ENCODE measurements at places on chromosomes 2 and 18.
A peak's percentile ranks its signal among the peaks of the same experiment; 100 is the strongest.

DNA sequence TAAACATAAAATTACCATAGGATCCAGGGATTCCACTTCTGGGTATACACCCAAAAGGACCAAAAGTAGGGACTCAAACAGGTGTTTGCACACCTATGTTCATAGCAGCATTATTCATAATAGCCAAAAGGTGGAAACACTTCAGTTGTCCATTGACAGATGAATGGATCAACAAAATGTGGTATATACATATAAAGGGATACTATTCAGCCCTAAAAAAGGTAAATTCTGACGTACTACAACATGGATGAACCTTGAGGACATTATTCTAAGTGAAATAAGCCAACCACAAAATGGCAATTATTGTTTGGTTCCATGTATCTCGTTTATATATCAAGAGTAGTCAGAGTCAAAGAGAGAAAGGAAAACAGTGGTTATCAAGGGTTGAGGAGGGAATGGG lies 128.1 kb downstream of the MTCL1 start:
- DNase-seq, result no peak

DNA sequence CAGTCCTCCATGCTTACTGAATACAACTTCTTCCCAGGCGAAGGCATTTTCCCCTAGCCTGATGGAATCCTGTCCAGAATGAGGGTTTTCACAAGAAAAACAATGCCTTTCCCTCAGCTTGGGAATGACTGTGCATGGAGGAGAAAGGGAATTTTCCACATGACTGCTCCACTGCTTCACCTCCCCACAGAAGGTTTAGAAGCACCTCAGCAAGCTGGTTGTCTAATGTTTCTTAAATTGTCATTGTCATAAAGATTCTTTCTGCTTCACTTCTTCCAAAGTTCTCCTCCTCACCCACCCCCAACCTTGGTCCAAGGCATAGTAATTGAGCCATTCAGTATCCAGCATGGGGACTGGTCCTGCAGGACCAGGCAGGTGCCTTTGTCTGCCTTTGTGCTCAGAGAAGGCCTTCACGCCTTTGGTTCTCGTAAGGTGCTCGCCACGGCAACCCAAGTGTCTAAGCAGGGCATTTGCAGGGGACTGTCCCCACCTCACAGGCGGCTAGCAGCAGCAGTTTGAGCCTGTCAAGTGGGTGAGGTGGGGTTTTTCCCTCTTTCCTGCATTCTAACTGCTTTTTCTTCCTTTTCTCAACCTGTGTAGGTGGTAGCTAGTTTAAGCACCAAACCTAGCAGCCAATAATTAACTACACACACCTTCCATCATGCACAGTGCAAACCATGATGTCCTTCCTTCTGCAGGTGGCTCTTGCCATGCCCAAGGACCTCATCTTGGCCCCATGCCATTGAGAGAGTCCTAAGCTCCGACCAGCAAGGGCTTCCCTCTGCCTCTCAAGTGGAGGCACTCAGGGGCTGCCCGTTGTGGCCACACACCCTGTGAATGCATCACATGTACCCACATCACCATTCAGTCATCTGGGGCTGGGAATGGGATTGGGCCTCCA lies 65.7 kb upstream of the BCL2L11 start:
- peak; percentile 67 for DNase-seq

GRCh38 chr2:17615728-17616351 lies 75.3 kb downstream of the VSNL1 start:
- DNase-seq, result no peak

DNA sequence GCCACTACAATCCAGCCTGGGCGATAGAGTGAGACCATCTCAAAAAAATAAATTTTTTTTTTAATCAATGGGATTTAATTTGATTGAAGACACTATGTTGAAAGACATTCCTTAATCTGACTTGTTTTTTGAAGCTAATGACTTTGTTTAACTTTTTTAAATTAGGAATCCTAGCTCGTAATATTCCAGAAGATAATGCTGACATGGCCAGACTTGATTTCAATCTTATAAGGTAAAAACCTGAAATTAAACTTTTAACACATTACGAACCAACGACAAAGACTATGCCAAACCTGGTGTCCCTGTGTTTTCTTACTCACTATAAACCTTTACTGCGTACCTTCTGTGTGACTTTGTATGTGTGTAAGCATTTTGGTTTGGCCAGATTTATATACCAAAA lies 7.6 kb downstream of the ATIC start:
- no peak for DNase-seq

DNA sequence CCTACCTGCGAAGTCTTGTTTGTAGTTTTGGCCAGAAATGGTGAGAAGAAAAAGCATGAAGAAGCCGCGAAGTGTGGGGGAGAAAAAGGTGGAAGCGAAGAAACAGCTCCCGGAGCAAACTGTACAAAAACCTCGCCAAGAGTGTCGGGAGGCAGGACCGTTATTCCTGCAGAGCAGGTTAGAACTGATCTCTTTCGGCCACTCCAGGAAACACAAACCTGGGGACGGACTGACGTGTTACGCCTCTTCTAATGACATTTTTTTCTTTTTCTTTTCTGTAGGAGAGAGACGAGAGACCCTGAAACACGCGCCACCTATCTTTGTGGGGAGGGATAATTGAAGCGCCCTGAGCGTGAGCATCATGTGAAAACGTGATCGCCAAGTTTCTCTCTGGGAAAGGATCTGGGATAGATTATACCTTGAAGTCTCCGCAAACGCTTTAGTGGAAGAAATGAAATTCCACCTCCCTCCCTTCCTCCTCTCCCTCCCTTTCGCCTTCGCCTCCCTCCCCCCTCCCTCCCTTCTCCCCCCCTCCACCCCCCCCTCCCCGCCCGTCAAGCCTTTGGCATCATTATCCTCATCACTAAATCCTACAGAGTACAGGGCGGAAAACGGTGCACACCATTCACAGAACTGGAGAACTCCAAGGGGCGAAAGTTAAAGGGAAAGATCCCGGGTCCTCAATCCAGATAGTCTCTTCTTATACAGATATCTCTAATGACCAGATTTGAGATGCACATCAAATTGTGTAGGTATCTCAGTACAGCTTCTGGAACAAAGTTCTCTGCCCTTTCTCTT lies at the start of gene ZEB2:
ZEB2 (minus strand) TSS at position 186 of the 798 bp plus-strand sequence. CDS start 2,769 bp downstream, outside the sequence.
- no peak for DNase-seq

- no peak for DNase-seq
Observed at GRCh38 chr2:132891498-132891897, 221.5 kb upstream of the LYPD1 start.

- DNase-seq, result no peak
Observed at GRCh38 chr2:53334610-53335009, 433.0 kb upstream of the CHAC2 start.

GRCh38 chr2:163990101-163990500 lies 254.3 kb upstream of the FIGN start:
- no peak for DNase-seq

DNA sequence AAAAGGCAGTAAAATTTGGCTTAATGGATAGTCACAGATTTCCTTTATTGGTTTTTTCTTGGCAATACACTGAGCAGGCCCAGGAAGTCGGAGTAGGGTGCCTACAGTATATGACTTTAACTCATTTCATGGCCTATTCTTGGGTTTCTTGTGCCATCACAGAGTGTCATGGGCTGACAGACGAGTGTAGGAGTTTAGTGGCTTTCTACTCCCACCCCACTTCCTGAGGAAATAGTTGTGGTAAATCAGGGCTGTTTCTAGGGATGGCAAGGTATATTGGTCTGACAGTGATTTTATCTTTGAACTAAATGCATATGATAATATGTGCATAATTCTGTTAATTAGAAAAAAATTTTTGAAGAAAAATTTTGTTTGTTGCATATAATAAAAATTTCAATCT lies 100.1 kb downstream of the PLCL1 start:
- DNase-seq, result no peak

- no peak for DNase-seq
Observed at GRCh38 chr18:71529703-71530303, 1014.3 kb downstream of the CBLN2 start.

GRCh38 chr2:208294482-208295024 lies 28.5 kb downstream of the PIKFYVE start:
- no peak for DNase-seq

DNA sequence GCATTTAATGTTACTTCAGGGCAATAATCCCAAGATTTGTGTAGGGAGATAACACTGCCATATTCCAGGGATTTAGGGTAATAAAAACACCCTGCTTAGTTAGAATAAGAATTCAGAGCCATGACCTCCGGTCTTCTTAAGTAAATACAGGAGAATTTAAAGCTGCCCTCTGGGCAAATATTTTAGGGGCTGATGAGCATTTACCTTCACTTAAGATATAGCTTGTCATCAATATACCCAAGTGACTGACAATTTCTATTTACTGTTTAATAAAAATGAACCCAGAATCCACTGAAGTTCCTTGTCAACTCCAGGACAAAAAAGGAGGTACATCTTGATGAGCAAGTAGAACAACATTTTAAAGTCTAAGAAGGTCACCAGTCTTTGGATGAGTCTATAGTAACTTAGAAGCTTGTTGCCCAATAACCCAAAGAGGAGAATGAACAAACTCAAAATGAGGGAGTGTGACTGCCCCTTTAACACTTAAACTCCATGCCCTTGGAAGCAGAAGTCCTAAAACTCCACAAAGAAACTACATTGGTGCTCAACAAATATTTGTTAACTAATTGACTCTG lies 24.3 kb upstream of the IKZF2 start:
- no peak for DNase-seq

DNA sequence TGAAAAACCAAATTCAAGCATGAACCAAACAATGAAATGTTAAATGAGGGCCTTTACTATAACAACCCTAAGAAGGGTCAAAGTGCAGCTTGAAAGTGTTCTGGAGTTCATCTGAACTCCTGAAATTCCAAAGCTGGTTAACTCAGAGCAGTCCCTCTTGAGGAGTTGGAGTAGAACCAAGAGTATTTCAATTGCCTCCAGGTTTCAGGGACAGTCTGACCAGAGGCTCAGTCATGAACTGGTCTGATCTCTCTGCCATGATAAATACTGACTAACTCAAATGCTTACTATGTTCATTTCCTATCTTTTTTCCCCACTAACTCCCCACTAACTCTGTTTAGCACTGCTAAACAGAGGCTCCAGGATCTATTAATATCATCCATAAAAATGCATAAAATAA lies 2.7 kb downstream of the STARD7 start:
- DNase-seq, result no peak

DNA sequence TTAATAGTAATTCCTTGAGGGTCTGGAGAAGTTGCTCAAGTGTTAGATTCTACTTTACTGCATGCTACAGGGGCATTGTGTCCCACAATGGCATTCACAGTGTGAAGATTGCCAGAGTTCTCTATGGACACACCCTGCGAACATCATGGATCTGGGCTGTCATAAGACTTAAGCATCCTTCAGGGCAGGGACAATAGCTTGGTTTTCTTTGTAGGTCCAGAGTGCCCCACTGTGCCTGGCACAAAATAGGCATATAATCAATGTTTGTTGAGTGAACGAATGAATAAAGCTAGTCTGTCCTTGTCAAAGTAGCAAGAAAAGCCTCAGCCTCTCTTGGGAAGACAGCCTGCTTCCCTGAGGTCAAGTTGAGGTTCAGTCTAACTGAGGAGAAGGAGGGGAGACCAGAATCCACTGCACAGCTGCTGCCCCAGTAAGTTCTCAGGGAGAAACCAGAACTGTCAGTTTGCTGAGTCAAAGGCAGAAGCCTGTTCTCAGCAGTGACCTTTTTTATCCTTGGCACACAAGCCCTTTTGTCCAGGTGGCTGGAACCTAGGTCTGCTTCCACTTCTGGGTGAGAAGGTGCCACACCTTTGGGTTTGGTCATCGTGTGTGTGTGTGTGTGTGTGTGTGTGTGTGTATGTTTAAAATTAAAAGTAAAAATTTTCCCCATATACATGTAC lies 15.0 kb downstream of the INPP4A start:
- no peak for DNase-seq

- no peak for DNase-seq
Observed at GRCh38 chr2:29000956-29001355, 19.9 kb downstream of the TOGARAM2 start.

- no peak for DNase-seq
Observed at GRCh38 chr2:88168386-88168785, 1.8 kb upstream of the THNSL2 start.

GRCh38 chr18:10377956-10378355 lies 76.5 kb upstream of the APCDD1 start:
- DNase-seq, result no peak

DNA sequence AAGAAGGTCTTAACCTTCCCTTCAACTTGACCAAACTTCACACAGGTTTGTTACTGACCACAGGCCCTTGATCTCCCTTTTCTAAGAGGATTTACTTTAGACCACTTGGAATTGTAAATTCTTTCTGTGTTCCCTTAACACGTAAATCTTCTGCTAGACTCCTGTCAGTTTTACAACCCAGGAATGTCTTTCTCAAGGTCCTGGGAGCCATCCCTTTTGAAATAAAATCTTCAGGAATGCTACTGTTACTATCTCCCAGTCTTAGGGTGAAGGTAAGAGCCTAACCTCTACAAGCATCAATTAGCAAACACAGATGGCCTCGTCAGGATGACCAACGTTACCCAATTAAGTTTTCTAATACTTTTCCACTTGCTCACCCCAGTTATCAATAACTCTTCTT lies 182.7 kb downstream of the NRXN1 start:
- no peak for DNase-seq

- DNase-seq, result no peak
Observed at GRCh38 chr18:42707080-42707479, 408.4 kb downstream of the RIT2 start.

DNA sequence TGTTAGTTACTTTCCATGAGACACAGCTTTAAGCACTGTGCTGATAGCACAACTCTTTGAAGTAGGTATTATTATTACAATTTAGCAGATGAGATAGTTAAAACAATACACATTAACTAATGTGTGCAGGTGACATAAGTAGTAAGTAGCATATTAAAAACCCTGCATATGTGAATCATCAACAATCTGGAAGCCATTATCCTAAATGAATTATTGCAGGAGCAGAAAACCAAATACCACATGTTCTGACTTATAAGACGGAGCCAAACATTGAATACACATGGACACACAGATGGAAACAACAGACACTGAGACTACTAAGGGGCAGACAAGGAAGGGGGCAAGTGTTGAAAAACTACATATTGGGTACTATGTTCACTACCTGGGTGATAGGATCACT lies 300.3 kb upstream of the GULP1 start:
- no peak for DNase-seq

GRCh38 chr2:240401308-240401707 lies 34.2 kb upstream of the GPC1 start:
- no peak for DNase-seq

GRCh38 chr2:54999182-54999581 lies 51.1 kb downstream of the RTN4 start:
- DNase-seq, result no peak

Measured in activated T-cell treated with anti-CD3 and anti-CD28 coated beads, Interleukin-2, amount 50 U/mL, for 48 hours (primary cell).